Ovary (tissue), 10 donors: ENCODE measurements at places on chromosomes 16 and 17. TPM values are rescaled to one million over a fixed set of nuclear protein-coding genes. Genes with fewer than 3 reads are reported as not detected.
A peak's percentile ranks its signal among the peaks of the same experiment; 100 is the strongest.

DNA sequence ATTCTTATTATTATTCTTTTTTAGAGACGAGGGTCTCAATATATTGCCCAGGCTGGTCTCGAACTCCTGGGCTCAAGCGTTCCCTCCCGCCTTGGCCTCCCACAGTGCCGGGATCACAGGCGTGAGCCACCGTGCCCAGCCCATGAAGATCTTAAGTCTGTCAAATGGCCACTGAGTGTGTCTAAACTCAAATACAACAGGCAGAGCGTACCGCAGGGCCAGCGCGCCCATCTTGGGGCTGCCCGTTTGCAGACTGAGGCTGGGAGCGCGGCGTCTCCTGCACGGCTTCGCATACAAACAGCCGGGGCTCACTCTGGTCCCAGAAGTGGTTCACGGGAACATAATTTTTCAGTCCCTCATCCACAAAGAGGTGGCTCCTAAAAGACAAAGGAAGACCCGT lies 30.3 kb downstream of the TMEM204 start:
- no peak for DNase-seq

DNA sequence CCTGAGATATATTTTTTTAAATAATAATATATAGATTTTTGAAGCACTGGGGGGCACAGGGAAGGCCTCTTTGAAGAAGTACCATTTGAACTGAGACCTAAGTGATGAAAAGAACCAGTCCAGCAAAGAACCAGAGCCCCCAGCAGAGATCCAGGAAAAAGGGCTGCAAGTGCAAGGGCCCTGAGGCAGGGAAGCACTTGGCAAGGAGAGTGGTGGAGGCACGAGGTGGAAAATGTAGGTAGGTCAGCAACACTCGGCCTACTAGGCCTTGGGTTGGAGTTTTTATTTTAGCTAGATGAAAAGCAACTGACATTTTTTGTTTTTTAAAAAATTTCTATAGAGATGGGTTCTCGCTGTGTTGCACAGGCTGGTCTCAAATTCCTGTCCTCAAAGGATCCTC lies 1.6 kb upstream of the CD19 start:
- DNase-seq, result no peak

- no peak for DNase-seq
Observed at GRCh38 chr16:58678716-58679115, 5.9 kb downstream of the SLC38A7 start.

DNA sequence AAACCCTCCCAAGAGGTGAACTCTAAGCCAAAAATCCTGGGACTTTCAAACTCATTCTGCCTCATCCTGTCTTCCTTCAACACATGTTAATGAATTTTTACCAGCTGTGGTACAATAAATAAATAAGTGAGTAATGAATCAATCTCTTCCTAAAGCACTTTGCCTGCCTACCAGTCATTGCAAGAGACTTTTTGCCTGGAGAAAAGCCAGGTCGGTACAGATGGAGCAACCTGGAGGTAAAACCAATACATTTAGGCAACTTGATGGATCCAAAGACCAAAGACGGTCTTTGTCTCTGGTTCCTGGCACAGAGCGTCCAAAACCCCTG lies 324.2 kb downstream of the PMP22 start:
- DNase-seq, result no peak

- DNase-seq, result no peak
Observed at GRCh38 chr17:41544491-41544892, 16.4 kb upstream of the KRT19 start.

DNA sequence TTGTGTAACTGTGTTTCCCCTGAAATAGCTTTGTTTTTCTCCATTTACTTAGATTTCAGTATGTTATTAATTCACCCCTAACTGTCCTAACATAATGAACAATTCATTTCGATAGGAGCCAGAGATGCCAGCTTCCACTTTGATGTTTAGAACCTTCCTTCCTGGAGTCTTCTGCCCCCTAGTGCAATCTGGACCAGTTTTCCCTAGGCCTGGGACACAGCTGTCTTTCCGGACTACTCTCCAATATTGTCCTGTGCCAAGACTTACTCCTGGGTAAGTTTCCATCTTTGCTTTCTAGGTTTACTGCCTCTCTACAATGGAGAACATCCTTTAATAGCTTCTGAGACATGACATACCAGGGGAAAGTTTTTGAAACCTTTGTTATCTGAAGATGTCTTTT lies 12.8 kb downstream of the RECQL5 start:
- DNase-seq, result no peak

GRCh38 chr16:546909-547770 lies 13.1 kb upstream of the PRR35 start:
- DNase-seq, result peak; percentile 88

DNA sequence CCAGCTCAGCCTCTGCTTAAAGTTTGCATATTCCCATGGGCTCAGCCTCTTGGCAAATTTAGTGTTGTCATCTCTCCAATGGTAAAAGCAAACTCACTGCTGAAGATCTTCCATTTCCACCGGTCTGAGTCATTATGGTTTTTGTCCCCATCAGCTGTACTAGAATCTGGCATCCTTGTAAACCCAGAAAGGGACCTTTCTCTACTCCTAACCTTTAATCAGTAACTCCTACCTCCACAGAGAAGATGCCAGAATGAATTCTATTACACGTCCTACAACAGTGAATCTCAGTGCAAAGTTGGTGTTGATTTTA lies 45.8 kb downstream of the ZNF652 start:
- no peak for DNase-seq

DNA sequence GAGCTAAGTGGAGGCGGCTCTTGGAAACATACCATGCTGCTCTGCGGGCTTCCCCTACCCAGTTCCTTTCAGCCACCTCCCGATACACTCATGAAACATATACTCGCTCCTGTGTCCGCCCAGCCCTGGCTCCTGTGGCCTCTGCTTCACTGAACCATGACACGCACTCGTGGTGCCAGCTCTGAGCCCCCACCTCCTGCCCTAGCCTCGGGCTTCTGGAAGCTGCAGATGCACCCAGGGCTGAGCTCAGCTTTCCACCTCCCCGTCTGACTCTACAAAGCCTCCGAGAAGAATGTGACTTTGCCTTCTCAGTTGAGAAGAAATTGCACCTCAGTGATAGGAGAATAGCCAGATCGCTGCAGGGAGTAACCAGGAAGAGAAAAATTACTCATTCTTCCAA lies 11.0 kb downstream of the CALB2 start:
- DNase-seq, result no peak

- DNase-seq, result no peak
Observed at GRCh38 chr17:70086516-70086915, 11.5 kb downstream of the KCNJ16 start.

- DNase-seq, result no peak
Observed at GRCh38 chr17:31310886-31311285, 3.0 kb downstream of the EVI2B start.

DNA sequence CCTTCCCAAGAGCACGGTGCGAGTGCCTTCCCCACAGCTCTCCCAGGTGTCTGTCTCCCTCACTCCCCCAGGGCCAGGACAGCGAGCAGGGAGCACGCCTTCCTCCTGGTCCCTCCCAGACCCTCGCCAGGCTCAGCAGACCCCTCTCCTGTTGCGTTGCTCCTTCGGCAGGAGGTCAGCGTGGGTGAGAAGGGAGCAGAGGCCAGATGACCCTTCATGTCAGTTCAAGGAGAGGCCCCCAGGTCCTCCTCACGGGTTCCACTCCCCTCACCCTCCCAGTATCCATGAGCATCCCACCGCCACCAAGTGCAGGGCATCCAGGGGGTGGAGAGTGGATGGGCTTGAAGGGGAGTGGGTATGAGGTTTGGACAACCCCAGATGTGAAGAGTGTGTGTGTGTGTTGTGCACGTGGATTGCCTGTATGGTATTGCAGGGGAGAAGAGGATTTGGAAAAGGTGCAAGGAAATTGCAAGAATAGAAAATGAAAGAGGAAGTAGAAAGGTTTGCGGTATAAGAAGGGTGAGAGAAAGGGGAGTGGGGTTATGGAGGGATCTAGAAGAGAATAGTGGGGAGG lies 17.7 kb downstream of the SGCA start:
- DNase-seq, result no peak

DNA sequence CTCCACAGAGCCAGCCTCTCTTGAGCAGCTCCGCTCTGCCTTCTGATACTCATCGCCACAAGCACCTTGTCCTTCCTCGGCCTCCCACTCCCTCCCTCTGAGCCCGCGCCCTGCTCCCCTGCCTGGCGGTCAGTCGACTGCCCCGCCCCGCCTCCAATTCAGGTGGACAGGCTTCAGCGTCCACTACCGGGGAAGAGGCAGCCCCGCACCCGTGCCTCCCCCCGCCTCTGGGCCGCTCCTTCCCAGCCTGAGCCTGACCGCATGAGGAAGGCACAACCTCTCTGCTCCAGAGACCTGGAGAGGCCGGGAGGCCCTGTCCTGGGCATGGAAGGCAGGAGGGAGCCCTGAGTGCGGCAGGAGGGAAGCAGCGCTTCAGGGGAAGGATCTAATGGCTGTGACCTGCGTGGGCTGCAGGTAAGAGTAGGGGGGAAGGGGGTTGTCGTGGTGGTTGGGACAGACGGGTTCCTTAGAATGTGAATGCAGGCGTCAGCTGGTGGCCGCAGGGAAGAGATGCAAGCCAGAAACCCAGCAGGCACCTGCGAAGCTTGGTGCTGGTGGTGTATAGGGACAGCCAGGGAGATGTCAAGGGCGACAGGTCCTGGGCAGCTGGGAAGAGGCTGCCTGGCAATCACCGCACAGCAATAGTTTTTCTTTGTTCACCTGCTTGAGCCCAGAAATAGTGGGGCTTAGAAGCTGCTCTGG lies 3.0 kb upstream of the SLC6A4 start:
- DNase-seq, result no peak

- no peak for DNase-seq
Observed at GRCh38 chr16:87308826-87309225, 8.4 kb downstream of the C16orf95 start.

DNA sequence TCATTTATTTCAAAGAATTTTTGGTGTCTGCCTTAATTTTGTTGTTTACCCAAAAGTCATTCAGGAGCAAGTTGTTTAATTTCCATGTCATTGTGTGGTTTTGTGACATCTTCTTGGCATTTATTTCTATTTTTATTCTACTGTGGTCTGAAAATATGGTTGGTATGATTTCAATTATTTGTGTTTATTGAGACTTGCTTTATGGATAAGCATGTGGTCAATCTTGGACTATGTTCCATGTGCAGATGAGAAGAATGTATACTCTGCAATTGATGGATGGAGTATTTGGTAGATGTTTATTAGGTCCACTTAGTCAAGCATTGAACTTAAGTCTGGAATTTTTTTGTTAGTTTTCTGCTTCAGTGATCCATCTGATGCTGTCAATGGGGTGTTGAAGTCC lies 383.0 kb downstream of the PMP22 start:
- no peak for DNase-seq

GRCh38 chr17:44177640-44178039 lies 7.1 kb downstream of the ASB16 start:
- DNase-seq, result no peak

DNA sequence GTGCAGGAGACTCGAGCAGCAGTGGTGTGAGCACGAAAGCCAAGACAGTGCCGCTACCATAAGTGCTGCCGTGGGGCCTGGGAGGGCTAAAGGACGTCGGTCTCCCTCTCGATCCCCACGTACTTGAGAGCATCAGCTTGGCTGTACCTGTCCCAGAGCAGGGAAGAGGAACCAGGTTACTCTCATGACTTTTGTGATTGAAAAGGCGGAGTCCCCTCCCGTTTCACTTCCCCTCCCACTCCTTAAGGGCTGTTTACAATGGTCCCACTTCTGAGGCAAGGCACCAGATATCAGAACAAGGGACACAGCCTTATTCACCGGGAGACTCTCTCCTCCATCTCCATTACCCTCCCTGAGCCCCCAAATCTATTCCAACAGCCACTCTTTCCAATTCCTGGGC lies 20.1 kb downstream of the CNTNAP1 start:
- no peak for DNase-seq

GRCh38 chr16:29836623-29837022 lies 16.4 kb downstream of the MVP start:
- no peak for DNase-seq

DNA sequence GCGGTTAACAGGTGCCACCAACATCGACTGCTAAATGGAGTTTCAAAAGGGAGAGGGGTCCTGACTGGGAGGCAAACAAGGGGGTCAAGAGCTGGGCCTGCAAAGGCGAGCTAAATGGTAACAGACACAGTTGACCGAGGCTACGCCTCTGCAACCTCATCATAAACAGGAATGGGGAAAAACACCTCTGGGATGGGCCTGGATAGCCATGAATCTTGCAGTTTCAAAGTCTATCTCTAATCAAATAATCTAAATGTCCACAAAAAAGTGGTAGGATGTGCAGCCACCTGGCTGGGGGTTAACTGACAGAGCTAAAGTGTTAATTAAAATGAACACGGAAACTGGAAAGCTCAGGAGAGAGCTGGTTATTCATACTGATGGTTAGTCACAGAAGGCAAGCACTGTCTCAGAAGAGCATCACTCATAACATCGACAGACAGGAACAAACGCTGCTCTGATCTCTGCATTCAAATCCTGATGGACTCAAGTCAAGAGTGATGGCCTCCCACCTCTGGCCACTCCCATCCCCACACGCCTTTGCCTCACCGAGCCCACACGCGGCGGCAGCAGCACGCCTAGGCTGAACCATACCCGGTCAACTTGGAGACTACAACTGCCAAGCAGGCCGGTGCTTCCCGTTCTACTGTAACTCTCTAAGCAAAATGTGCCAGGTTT lies 56.3 kb downstream of the CREBBP start:
- no peak for DNase-seq

- no peak for DNase-seq
Observed at GRCh38 chr16:57689762-57690558, 4.6 kb upstream of the DRC7 start.

- no peak for DNase-seq
Observed at GRCh38 chr17:42184713-42185620, at the start of gene HCRT. HCRT (minus strand) TSS chr17:42185452; CDS start chr17:42185365, 87 bp downstream.

DNA sequence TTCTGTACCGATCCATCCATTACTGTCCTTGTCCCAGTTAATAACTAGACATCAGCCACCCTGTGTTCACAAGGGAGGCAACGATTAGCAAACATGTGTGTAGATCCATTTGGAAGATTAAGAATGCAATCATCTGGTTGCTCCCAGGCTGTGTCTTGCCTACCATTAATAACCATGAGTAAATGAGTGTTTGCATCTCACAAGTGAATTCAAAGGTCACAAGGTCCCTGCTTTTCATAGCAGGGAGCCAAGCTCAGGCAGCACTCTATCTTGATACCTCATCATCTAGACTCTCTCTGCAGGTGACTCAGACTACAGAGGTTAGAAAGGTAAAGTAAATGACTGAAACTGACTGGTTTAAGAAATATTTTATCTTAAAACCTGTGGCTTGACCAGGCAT lies 25.3 kb downstream of the VWA3A start:
- DNase-seq, result no peak

The KCNJ12 gene
- 1.3 TPM for total RNA-seq

The SSTR5 gene
- not detected for total RNA-seq

The SDK2 gene
- total RNA-seq, result 0.60 TPM

The DRC3 gene
- 4.8 TPM for total RNA-seq

The ZNF771 gene
- 12.4 TPM for total RNA-seq

The TPSG1 gene
- not detected for total RNA-seq

The GDPD1 gene
- total RNA-seq, result 2.0 TPM

The HP gene
- total RNA-seq, result 12.0 TPM

The KRT24 gene
- total RNA-seq, result not detected

The CPHXL gene
- total RNA-seq, result not detected

The NACA2 gene
- not detected for total RNA-seq

The EFCAB13 gene
- total RNA-seq, result 9.3 TPM

The BRICD5 gene
- 6.7 TPM for total RNA-seq

The MYCBPAP gene
- total RNA-seq, result 2.5 TPM

The CACNG3 gene
- not detected for total RNA-seq

The PRR29 gene
- 2.5 TPM for total RNA-seq
